Bronchial smooth muscle cell (primary cell): ENCODE measurements at places on chromosomes 16 and 17. TPM values are rescaled to one million over a fixed set of nuclear protein-coding genes. Genes with fewer than 3 reads are reported as not detected.

The SLC13A2 gene
- total RNA-seq = not detected in 2 replicates

The PROCA1 gene
- 1.6 and 2.9 TPM in 2 replicates for total RNA-seq

The LRRC75A gene
- total RNA-seq = 1.4 and 2.7 TPM in 2 replicates

The PPY gene
- total RNA-seq = not detected in 2 replicates

The CCL4L2 gene
- 0.17 TPM in 1 of 2 replicates, not detected in the other for total RNA-seq

The MGRN1 gene
- 20.3 and 21.6 TPM in 2 replicates for total RNA-seq

The NPLOC4 gene
- 40.7 and 58.6 TPM in 2 replicates for total RNA-seq

The ATP2A1 gene
- total RNA-seq = 0.16 and 0.43 TPM in 2 replicates

The FAM117A gene
- 1.3 and 2.7 TPM in 2 replicates for total RNA-seq

The MATCAP1 gene
- 27.7 and 30.4 TPM in 2 replicates for total RNA-seq

The KREMEN2 gene
- under 0.01 TPM in 1 of 2 replicates, not detected in the other for total RNA-seq

The CREBBP gene
- 12.8 and 16.1 TPM in 2 replicates for total RNA-seq

The MRPS23 gene
- 33.1 and 45.6 TPM in 2 replicates for total RNA-seq

The VTN gene
- total RNA-seq = 0.09 TPM in 1 of 2 replicates, not detected in the other

The SCGB1C2 gene
- not detected in 2 replicates for total RNA-seq

The FAM20A gene
- 10.9 and 11.2 TPM in 2 replicates for total RNA-seq

The HSBP1 gene
- 116 and 271 TPM in 2 replicates for total RNA-seq

The KRTAP2-3 gene
- total RNA-seq = not detected in 2 replicates

The SLFN12L gene
- total RNA-seq = under 0.01 and 0.16 TPM in 2 replicates

The MYH13 gene
- under 0.01 TPM in 1 of 2 replicates, not detected in the other for total RNA-seq

The VASN gene
- 57.5 and 98.9 TPM in 2 replicates for total RNA-seq

The CHD9 gene
- 32.2 and 32.7 TPM in 2 replicates for total RNA-seq

The INCA1 gene
- total RNA-seq = 0.09 and 0.32 TPM in 2 replicates

The MEFV gene
- under 0.01 and 0.09 TPM in 2 replicates for total RNA-seq

The PRKCB gene
- total RNA-seq = not detected in 2 replicates

The UNC13D gene
- total RNA-seq = 1.6 and 2.5 TPM in 2 replicates

The CAVIN1 gene
- total RNA-seq = 463 and 467 TPM in 2 replicates

The SPSB3 gene
- total RNA-seq = 33.6 and 52.0 TPM in 2 replicates

The KRT12 gene
- total RNA-seq = not detected in 2 replicates

The GNAO1 gene
- total RNA-seq = 0.09 TPM in 1 of 2 replicates, not detected in the other

The MGAT5B gene
- 0.32 and 0.77 TPM in 2 replicates for total RNA-seq

The C17orf67 gene
- 0.32 and 0.60 TPM in 2 replicates for total RNA-seq

The NPIPB4 gene
- 18.6 and 19.1 TPM in 2 replicates for total RNA-seq

The NUPR1 gene
- total RNA-seq = 18.9 and 60.0 TPM in 2 replicates

The TBC1D28 gene
- total RNA-seq = not detected in 2 replicates

The SLC5A10 gene
- not detected in 2 replicates for total RNA-seq

The ACAP1 gene
- total RNA-seq = 3.3 and 5.2 TPM in 2 replicates

The KRT38 gene
- total RNA-seq = not detected in 2 replicates

The SCIMP gene
- total RNA-seq = not detected in 2 replicates

The KRTAP4-3 gene
- not detected in 2 replicates for total RNA-seq

The NATD1 gene
- 2.4 and 2.5 TPM in 2 replicates for total RNA-seq

The NAGS gene
- 2.2 and 3.5 TPM in 2 replicates for total RNA-seq

The MRM3 gene
- 21.5 and 21.8 TPM in 2 replicates for total RNA-seq

The MSLN gene
- total RNA-seq = not detected in 2 replicates

The CDT1 gene
- total RNA-seq = 1.5 and 1.9 TPM in 2 replicates

The IRF8 gene
- not detected in 2 replicates for total RNA-seq

The ASB16 gene
- 0.16 TPM in 1 of 2 replicates, not detected in the other for total RNA-seq

The TNFRSF17 gene
- total RNA-seq = not detected in 2 replicates

The PRAC2 gene
- not detected in 2 replicates for total RNA-seq

The GP1BA gene
- not detected in 2 replicates for total RNA-seq

The LGALS9B gene
- total RNA-seq = not detected in 2 replicates

The TSC2 gene
- 46.2 and 78.6 TPM in 2 replicates for total RNA-seq
